Naive thymus-derived CD8-positive, alpha-beta T cell (primary cell): ENCODE measurements at places on chromosomes 3 and 15.

DNA sequence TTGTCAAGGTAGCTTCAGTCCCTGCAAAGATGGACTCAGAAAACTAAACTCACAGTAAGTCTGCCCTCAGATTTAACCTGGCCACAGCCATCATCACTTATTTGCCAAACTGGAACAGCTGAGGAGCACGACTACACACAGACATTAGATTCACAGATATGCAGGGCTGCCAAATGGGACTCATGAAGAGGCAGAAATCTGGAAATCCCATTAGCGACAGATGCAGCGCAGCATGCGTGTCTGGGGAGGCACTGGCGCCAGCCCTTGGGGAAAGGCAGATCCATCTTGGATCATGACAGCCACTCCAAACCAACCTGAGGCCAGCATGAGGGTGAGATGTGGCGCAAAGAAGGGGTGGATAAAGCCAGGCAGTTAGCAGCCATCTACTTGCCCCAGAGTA lies 160.7 kb upstream of the TSC22D2 start:
- H3K27ac ChIP-seq, result no peak overlapping the region
- peaks cover 35% of the 10 kb centered on the region for H3K27me3 ChIP-seq
- no peaks in the 10 kb centered on the region for H3K4me1 ChIP-seq
- no peak for DNase-seq

GRCh38 chr3:59318881-59319280 lies 269.1 kb upstream of the CFAP20DC start:
- H3K27ac ChIP-seq, result no peak overlapping the region
- no peaks in the 10 kb centered on the region for H3K4me1 ChIP-seq
- H3K36me3 ChIP-seq, result no peaks in the 10 kb centered on the region
- no peaks in the 10 kb centered on the region for H3K27me3 ChIP-seq
- no peak for DNase-seq

DNA sequence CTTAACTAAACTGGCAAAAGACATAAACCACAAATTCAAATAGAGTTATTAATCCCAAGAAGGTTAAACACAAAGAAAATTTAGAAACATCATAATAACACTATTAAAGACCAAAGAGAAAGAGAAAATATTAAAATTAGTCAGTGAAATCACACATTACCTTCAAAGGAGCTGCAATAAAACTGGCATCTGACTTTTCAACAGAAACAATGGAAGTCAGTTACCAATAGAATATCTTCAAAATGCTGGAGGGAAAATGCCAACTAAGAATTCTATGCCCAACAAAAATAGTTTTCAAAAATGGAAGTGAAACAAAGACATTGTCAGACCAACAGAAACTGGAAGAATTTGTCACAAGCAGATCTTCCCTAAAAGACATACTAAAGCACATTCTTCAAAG lies 68.7 kb upstream of the RNF7 start:
- H3K36me3 ChIP-seq, result peaks cover 5% of the 10 kb centered on the region
- no peak overlapping the region for H3K4me3 ChIP-seq
- H3K27me3 ChIP-seq, result peaks cover 4% of the 10 kb centered on the region
- H3K4me1 ChIP-seq, result no peaks in the 10 kb centered on the region
- no peak for DNase-seq
- no peak overlapping the region for H3K27ac ChIP-seq

- peak overlapping the region; percentile 99 for H3K4me3 ChIP-seq
- peaks cover 16% of the 10 kb centered on the region for H3K4me1 ChIP-seq
- DNase-seq, result no peak
Measured at GRCh38 chr15:64163659-64164362, 989 bp upstream of the PPIB start.

DNA sequence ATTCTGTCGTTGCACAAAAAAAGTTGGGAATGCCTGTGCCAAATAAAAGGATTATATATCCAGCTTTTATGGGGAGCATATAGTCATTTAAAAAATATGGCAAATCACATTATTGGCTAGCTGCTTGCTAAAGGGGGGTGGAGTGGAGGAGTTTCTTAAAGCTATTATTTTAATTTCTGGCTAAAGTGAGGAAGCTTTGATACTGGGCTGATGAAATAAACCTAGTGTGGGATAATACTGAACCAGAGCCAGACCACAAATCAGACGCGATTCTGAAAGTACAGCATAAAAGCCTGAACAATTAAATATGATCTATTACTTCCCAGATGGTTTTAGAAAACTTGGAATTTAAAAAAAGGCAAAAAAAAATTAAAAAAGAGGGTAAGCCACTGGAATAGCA lies 14.4 kb downstream of the POLR2M start:
- H3K36me3 ChIP-seq, result peaks cover 34% of the 10 kb centered on the region
- no peak overlapping the region for H3K4me3 ChIP-seq
- no peaks in the 10 kb centered on the region for H3K27me3 ChIP-seq
- H3K4me1 ChIP-seq, result peaks cover 2% of the 10 kb centered on the region
- no peak overlapping the region for H3K27ac ChIP-seq
